Stimulated activated CD4-positive, alpha-beta T cell treated with anti-CD3 and anti-CD28 coated beads, Interleukin-1b, Interleukin-23, amount 100 ng/mL, for 1 hour (primary cell): ENCODE measurements at places on chromosomes 1 and 21.

DNA sequence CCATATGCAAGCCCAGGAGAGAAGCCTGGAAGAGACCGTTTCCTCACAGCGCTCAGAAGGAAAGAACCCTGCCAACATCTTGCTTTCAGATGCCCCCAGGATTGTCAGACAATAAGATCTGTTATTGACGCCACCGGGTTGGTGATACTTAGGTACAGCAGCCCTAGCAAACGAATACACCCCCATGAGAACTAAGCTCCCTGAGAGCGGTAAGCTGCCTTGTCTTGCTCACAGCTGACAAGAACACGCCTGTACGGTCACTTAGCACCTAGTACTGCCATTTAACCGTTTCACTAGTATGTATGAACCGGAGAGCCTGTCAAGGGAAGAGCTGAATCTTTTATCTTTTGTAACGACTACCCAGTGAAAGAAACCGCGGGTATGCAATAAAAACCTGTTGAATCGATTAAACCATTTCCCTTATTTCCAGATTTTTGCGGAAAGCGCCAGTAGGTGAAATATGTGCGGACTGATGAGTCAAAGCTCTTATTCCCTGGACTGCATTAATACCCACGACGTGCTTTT is 619 bp upstream of the ZBTB8B start:
- DNase-seq: no peak

- DNase-seq: no peak
These were observed 21.6 kb downstream of the PADI4 start for GRCh38 chr1:17329610-17330009.

- DNase-seq: no peak
These were observed 37.6 kb downstream of the FCRL2 start for GRCh38 chr1:157739229-157739901.

- no peak for DNase-seq
These were observed 65.2 kb downstream of the SIK1 start for GRCh38 chr21:43361493-43362296.

DNA sequence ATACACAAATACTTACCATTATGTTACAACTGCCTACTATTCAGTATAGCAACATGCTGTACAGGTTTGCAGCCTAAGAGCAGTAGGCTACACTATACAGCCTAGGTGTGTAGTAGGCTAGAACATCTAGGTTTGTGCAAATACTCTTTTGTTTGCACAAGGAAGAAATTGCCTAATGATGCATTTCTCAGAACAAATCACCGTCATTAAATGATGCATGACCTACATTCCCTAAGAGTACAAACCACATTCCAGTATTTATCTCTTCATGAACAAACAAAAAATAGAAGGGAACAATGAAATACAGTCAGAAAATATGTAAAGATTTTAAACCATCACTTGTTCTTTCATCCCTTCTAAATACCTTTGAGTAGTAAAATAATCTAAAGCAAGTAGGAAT is 109.7 kb upstream of the HP1BP3 start:
- DNase-seq: no peak

DNA sequence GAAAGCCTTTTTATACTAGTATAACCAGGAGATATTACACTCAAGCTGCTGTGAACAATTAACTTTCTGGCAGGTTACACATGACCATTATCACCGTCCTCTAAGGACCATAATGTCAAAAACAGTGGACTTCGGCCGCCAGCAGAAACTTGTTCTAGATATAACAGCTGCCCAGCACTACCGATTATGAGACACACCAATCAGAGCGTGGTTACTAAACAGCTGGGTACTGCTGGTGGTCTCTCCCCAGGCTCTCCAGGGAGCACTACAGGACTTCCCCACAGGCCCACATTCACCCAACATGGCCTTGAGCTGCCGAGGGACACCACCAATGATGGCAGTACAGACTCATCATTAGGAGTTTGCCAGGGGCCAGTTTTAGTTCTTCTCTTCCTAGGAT is 57.9 kb upstream of the CTBS start:
- no peak for DNase-seq
